ENCODE measurements at places on chromosomes 3 and 15.

DNA sequence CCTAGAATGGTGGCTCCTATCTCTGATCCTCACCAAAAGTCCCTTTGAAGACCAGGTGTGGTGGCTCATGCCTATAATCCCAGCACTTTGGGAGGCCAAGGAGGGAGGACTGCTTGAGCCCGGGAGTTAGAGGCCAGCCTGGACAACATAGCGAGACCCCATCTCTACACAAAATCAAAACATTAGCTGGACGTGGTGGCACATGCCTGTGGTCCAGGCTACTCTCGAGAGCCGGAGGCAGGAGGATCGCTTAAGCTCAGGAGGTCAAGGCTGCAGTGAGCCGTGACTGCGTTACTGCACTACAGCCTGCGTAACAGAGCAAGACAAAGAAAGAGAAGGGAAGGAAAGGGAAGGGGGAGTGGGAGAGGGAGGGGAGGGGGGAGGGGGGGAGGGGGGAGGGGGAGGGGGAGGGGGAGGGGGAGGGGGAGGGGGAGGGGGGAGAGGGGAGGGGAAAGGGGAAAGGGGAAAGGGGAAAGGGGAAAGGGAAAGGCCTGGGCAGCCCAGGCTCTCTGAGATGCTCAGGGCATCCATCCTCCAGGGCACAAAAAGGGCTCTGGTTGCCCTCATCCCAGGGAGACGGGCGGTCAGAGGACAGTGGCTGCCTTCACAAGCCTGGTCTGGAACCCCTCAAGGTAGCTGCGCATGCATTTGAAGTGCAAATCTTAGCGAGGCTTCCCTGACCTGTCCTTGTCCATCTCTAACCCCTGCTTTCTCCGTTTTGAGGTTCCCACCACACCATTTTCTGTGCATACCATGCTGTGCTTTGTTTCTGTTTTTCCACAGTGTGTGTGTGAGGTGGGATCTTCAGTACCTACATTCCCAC, 76.1 kb downstream of the LDHAL6B start:
- no peak for DNase-seq

DNA sequence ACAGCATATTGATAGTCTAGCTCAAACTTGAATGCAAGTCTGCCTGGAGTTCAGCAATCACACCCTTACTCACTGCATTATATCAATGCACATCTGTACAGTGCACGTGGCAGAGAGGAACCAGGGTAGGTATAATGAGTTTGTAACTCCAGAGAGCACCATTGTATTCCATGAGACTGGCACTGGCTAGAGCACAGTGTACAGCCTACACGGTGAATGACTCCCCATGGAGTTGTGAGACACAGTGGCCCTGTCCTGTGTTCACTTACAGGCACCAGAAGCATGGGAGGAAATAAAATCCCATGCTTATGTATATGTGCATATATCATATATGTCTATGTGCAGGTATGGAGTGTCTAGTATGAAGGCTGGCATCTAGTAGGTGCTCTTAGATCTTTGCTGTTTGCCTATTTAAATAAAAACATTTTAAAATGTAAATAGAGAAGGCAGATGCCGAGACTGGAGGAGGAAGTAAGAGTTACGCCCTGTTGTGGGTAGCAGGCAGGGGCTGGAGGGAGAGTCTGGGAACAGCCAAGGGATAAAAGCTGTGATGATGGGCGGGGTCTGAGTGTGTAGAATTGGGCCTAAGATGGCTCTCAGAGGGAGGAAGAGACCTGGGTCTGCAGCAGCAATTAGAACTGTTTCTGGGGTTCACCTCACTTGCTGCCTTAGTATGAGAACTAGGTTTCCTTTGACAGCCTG, 360.7 kb upstream of the ICE2 start:
- no peak for DNase-seq

- DNase-seq: no peak
Measured at GRCh38 chr3:159645874-159646273, 342.8 kb upstream of the IL12A start.

DNA sequence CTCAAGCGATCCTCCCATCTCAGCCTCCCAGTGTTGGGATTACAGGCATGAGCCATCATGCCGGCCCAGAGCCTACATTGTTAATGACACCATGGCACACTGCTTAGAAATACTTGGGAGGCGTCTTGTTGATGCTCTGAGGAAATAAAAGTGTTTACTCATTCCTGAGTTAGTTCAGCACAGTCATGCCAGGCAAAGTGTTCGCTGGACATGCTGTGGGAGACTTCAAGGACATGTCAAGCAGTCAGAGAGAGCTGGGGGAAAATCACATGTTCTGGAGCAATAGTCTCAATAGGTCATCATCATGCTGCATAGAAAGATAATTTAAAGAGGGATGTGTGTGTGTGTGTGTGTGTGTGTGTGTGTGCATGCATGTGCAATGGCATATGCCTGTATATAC, 37.5 kb downstream of the TTC23 start:
- DNase-seq: no peak

DNA sequence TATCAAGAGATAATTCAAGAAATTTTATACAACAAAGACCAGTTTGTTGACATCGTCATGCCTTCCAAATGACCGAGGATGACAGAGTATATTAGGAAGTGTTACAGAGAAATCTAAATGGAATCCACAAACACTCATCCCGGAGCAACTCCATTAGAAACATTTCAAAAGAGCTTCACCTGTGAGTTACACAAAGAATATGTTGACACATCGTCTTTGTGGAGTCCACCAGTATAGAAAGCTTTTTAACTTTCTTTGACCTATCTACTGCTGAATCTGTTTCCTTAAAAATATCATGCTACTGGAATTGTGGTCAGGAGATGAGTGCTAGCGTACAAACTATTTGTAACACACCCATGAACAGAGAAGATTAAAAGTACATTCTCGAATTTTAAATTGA, 130.4 kb downstream of the SUCLG2 start:
- DNase-seq: no peak

DNA sequence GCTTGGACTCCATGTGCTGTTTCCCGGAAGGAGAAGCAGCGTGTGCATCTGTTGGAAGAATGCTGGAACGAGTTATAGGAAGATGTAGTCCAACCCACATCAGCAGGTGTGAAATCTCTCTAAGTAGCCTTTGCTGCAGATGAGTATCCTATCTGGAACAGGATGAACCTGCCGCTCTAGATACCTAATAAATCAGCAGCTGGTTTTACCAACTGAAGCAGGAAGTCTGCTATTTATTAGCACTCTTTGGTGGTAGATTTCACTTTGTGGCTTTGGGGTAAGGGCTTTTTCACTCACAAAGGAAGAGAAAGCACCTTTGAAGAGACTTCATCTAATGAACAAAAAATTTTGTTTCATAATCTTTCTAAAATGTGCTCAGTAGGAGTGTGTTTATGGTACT, 66.4 kb downstream of the DCUN1D1 start:
- no peak for DNase-seq

GRCh38 chr3:142269767-142270166, 44.4 kb upstream of the GK5 start:
- no peak for DNase-seq

GRCh38 chr3:157786211-157786610, 283.0 kb upstream of the VEPH1 start:
- no peak for DNase-seq

DNA sequence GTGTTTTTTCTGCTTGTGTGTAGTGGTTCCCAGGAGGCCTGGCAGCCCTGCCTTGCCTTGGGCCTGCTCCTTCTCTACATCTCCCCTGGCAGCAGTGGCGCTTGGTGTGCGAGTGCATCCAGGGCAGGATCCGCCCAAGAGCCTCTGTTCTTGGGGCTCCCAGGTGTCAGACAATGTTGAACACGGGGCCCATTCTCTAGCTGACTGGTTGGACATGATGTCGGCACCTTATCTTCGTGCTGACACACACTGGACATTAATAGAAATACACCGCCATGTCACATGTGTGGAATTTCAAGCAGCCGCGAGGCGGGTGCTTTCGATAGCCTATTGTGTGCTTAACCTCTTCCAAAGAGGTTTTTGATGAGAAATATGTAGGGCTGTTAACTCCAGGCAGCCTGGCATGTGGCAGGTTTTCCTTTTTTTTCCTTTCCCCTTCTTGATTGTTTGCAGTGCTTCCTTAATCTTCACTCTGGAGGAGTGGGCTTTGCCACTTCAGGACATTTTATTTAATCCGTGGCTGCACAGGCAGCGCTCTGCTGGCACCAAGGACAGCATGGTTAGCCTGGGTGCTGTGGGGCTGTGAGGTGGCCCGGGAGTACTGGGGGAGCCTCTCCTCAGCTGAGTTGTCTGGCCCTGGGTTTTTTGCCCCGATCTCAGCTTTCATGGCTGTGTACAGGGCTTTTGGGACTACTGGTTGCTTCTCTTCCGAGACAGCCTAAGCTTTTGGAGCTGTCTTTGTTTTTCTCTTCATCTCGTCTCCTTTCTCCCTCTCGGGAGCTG, 42.5 kb downstream of the CHCHD6 start:
- no peak for DNase-seq

DNA sequence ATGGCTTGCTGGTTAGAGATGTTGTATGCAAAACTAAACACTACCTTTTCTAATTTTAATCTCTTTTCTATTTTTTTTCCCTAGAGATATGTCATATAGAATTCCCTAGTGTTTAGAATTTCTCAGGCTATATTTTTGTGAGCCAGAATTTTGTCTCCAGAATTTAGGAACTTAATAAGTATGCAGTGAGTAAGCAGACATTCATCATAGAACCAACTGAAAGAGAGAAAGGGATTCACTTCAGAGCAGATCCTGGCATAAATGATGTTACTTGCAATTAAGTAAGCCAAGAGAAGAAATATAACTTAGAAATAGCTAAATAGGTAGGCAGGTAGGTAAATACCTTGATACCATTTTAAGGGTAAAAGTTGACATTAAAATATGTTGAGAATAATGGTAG, 288.9 kb downstream of the ZNF385D start:
- DNase-seq: no peak

GRCh38 chr3:49158103-49158709, 7.9 kb downstream of the CCDC71 start:
- DNase-seq: peak; percentile 65

DNA sequence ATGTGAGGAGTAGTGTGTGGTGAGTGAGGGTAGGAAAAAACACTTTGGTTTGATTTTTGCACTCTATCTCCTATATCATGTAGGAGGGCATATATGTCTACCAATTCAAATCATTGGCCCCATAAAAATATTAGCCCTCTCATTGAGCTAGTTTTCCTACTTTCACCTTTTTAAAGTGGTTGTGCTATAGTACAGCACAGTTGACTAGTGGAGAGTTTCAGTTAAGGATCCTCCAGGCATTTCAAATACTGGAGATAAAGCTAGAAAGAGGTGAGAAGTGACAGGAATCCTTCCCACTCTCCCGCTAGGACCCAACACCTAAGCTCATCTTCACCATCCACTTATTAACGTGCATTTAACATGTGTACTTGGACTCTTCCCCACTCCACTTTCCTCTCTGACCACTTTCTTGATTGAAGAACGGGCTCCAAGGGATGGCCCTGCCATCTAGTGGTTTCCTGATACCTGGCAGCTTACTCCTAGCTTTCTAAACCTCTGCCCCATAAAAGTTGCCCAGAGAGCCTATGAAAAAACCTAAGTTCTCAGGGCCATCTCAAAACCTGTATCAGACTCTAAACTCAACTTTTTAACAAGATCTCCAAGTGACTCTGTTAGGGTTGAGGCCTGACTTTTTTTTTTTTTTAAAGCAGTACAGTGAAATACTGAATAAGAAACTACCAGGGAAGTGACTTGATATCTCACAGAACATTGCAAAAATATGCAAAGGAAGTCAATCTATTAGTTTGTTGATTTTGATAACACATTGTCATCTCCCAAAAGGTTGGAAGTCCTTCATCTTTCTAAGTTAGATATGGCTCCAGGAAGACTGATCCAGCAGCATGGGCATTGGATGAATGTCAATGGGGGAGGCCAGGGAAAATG, 17.9 kb downstream of the IL12A start:
- DNase-seq: no peak

DNA sequence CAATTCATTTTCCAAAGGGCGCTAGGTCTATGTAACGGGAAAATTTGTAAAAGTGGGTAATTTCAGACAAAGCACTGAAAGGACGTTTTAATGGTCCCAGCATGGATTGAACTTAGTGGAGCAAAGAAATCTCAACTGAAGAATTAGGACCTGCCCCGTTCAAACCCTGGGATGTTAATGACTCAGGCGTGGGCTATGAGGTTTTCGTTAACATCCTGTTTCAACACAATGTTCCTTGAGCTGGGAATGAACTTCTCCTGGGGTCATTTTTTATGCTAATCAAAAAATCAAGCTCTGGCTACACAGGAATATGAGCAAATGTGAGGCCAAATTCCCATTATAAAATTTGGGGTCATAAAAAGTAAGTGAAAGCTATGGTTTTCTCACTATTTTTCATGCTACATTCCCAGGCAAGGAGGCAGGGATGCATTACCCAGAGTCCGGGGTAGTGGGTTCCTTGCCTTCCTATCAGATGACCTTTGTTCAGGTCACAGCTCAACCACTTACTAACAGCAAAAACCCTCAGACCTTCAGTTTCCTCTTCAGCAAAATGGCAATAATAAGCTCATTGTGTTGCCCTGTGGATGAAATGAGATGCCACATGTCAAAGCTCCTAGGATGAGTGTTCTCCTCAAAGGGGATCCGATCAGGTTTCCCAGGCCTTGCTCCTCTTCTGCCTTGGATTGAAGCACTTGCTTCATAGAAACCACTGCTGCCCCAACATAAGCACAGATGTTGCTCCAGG, 271.4 kb downstream of the ARRDC4 start:
- no peak for DNase-seq

DNA sequence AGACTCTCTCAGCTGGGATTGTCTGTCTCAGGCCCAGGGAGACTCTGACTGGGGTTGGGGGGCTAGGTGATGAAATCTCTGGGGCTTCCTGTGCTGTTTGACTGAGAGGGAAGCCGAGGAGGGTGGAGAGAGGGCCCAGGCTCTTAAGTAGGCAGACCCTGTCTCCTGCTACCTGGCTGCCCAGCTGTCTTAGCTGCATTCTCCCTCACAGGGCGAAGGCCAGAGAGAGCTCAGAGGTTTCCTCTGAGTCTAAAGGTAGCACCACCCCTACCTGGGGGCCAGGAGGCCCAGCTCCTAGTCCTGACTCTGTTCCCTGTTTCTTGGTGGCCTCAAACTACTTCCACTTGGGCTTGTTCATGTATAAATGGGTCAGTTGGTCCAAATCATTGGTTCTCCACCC, 24.4 kb downstream of the SMAD6 start:
- DNase-seq: no peak

DNA sequence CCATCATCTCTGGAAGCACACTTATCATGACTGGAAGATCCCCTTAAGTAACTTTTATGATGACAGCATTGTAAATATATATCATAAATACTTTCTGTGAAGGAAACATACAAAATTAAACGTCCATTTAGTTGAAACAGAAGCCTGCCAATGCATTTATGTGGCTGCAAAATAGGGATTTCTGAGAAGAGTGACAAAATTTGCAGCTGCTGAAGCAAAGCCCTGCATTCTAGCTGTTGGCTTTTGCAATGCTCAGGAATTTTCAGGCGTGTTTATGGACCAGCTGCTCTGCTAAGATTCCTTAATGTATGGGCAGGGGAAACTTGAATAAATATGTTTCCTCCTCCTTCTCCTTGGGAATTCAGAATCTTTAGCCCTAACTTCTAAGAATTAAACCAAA, 137.3 kb downstream of the CACNA2D3 start:
- no peak for DNase-seq

DNA sequence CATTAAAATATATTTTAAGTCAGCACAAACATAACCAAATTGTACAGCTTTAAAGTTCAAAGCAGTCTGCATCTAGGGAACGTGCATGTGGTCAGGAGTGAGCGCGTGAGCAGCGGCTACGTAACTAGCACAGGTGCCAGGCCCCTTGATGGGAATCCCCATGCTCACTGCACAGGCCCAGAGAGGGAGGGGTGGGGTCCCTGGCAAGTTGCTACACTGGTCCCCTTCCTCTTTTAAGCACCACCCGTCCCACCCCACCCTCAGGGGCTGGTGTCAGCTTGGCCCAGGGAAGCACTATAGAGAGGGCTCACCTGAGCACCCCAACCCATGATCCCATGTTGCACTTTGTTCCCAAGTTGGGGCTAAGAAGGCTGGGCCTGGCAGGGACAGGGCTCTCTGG, 835 bp upstream of the GMPPB start:
- no peak for DNase-seq

Data from activated naive CD4-positive, alpha-beta T cell treated with anti-CD3 and anti-CD28 coated beads, Interleukin-2, amount 50 U/mL, for 16 hours (primary cell).